ENCODE measurements at places on chromosomes 1 and 21.

- DNase-seq = no peak
Observed at GRCh38 chr1:155126556-155127104, 1.0 kb upstream of the EFNA1 start.

- no peak for DNase-seq
Observed at GRCh38 chr1:2644591-2645101, 11.8 kb upstream of the MMEL1 start.

GRCh38 chr1:225537554-225538251 lies 109.9 kb upstream of the LBR start:
- no peak for DNase-seq

DNA sequence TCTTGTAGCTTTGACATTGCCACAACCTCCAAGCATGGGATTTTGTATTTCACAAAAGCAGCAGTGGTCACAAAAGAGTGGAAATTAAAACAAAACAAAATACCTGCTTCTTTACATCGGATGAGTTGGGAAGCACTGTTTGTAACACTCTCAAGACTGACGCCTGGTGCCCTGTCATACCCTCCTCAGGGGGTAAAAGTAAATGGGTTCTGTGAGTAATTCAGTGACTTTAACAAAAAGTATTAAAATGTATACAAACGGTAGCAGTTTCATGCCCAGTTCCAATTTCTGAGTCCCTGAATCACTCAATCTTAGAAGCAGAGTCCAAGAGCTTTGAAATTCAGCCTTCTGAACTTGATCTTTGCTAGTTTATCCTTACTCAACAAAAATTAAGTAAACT lies 152.5 kb downstream of the TIAM1 start:
- no peak for DNase-seq

DNA sequence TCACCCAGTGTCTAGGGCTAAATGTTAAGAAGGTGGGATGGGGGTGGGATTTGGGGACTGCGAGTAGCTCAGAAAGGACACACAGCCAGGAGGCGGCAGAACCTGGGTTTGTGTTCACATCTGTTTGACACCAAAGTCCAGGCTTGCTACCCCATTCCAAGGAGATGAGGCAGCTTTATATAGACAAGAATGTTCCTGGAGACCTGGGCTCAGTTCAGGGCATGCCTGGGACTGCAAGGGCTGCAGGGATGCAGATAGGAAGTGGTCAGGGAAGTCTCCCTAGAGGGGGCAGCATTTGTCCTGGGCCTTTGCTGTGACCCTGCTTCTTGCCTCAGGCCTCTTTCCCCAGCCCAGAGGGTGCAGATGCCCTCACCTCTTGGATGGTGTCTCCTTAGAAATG lies 16.3 kb downstream of the PADI3 start:
- DNase-seq = no peak

DNA sequence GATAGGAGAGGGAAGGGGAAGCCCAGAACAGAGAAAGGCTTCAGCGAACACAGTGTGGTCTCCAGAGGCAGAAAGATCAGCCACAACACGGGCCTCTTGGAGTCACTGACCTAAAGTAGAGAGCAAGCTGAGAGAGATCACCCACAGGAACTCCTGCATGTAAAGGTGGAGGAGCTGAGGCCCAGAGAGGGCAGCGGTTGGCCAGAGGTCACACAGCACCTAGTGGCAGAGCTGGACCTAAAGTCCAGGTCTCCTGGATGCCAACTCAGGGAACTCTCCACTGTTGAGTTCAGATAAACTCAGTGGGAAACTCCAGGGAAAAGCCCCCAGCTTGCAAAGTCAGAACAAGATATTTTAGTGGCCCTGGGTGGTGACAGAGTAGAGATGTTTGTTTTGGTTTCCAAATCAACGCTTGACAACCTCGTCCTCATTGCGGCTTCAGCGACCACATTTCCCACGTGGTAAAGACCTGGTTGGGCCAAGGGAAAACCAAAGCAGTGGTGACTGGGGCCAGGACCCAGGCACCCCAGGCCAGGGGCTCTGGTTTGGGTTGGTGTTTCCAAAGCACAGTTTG lies 4.6 kb downstream of the IFFO2 start:
- DNase-seq = no peak

DNA sequence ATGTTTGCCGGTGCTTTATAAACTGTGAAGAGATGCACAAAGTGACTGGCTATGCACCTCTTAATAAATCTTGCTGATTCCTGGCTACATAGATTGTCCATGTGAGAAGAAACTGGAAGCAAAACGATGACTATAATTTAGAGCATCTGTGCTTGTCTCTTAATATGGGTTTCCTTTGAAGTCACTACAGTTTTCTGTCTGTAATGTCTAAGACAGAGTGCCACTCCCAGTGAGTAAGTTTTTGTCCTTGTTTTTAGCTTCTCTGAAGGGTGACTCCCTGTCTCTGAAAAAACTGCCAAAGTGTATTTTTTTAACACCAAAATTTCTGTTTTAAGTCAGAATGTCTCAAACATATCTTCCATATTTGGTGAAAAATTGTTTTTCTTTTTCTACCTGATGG lies 175.1 kb downstream of the FASLG start:
- DNase-seq = no peak

- no peak for DNase-seq
Observed at GRCh38 chr1:230097370-230097769, 30.3 kb downstream of the GALNT2 start.

DNA sequence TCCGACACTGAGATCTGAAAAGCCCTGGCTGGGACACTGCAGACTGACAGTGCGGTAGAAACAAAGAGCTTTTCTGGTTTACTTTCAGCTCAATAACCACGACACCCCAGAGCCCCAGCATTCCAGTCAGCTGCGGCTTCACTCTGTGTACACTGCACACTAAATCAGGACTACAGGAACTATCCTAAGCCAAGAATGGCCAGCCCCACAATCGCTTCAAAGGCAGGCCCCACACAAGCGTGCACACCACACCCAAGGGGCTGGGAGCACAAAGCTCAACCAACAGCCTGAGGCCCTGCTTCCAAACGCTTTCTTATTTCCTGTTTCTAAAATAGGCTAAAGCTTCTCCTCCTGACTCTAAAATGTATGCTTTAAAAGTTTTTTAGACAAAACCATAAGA lies 28.4 kb downstream of the URB1 start:
- no peak for DNase-seq

DNA sequence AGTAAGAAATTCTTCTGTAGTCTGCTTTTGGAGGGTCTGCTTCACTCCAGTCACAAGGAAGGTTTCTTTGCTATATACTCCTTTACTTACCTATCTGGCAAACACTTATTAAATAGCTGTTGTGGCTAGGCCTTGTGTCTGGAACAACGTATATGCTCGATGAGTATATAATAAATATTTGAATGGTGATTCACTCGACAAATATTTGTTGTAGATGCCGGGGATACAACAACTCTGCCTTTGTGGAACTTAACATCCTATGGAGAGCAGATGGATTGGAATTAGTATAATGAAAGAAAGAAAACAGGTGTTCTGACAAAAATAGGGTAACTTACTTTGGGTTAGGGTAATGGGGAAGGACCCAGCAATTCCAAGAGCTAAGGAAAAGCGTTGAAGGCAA lies 31.1 kb downstream of the KPNA6 start:
- DNase-seq = no peak

GRCh38 chr1:67685558-67686266 lies 711 bp downstream of the GADD45A start:
- peak; percentile 46 for DNase-seq

GRCh38 chr1:11461531-11462137 lies 17.3 kb upstream of the DISP3 start:
- no peak for DNase-seq

- DNase-seq = no peak
Observed at GRCh38 chr1:160855181-160855981, 7.3 kb downstream of the CD244 start.

DNA sequence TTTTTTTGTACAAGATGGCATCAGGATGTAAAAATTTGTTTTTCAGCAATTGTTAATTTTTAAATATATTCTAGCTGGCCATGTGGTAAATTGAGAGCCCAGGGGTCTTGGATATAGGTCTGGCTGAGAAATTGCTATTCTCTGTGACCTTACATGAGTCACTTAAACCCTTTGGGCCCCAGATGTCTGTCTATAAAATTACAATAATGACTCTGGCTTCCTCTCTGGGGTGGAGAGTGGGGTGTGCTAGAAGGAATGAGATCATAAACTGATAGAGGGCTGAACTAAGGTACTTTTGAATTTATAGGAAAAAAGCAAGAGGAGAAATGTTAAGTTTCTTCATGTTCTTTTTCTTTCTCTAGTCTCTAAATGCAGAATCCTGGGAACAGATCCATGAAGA lies 12.4 kb upstream of the TCHH start:
- no peak for DNase-seq

GRCh38 chr1:87887100-87887499 lies 558.4 kb downstream of the LMO4 start:
- DNase-seq = no peak

DNA sequence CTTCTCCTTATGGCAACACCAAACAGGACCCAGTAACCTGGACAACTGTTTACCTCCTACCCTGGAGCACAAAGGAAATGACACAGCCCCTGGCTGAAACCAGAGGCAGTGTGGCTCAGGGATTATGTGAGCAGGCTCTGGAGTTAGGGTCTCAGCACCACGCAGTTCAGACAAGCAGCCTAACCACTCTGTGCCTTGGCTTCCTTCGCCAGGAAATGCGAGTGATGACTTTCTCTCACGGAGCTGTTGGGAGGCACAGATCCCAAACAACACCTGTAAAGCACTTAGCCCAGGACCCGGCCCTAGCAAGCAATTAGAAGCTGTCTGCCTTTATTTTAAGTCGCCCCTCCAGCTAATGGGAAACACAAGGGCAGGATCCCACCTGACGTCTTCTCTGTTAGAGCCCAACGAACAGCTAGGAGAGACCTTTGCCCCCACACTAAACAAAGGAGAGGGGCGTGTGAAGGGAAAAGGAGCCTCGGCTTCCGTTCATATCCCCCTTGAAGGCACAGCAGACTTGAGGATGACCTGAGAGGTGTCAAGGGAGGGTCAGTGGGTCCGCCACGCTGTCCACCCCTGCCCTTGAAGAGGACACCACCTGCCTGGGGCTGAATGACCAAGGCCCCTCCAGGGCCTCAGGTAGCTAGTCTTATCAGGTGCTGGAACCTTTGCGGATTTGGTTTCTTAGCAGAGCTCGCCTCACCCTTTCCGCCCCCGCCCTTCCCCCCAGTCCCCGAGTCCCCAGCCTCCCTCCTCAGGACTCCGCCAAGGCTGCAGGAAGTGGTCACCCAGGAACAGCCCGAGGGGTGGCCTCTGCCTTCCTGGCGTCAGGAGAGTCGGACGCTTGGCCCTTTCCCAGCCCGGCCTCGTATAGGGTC lies 860 bp downstream of the TMEM63A start:
- no peak for DNase-seq

GRCh38 chr1:171245458-171246064 lies 2.7 kb upstream of the FMO1 start:
- no peak for DNase-seq

DNA sequence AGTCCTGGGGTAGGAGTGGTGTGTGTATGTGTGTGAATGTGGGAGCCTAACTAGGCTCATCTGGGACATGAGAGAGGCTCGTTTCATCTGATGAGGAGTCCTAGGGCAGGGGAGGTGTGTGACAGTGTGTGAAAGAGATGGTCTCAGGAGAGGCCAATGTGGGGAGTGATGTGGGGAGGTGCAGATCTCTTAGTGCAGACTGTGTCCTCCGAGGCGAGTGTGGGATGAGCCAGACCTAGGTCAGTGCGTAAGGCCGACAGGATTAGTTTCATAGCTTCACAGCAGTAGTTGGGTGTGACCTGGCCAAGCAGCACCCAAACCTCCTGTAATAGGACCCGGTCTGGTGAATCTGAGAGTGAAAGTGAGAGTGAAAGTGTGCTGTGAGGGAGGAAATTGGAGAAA lies 94.7 kb downstream of the LIPI start:
- no peak for DNase-seq

DNA sequence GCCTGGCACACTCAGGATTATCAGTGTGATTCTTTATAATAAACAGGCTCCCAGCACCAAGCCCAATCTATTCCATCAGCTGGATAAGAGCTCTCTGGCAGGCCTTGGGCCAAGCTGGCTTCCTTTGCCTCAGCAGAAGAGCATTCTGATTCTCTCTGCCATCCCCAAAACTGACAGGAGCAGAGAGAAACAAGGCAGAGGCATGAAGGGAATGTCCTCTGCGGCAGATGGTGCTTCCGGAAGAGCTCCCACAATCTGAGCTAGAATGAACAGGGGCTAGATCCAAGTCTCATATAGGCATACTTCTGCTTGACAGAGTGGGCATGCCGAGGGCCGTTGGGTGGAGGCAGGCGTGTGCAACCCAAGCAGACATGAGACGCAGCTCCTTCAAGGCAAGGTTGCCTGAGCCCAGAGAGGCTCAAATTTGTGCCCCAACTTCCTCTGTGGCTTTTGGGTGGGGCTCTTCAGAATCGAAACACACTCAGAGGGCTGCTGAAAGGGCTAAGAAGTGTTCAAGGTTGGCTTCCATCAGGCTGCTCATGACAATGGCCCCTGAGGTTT lies 4.0 kb downstream of the CAPN2 start:
- DNase-seq = no peak

GRCh38 chr1:43238085-43238484 lies 31.7 kb upstream of the TMEM125 start:
- DNase-seq = no peak

DNA sequence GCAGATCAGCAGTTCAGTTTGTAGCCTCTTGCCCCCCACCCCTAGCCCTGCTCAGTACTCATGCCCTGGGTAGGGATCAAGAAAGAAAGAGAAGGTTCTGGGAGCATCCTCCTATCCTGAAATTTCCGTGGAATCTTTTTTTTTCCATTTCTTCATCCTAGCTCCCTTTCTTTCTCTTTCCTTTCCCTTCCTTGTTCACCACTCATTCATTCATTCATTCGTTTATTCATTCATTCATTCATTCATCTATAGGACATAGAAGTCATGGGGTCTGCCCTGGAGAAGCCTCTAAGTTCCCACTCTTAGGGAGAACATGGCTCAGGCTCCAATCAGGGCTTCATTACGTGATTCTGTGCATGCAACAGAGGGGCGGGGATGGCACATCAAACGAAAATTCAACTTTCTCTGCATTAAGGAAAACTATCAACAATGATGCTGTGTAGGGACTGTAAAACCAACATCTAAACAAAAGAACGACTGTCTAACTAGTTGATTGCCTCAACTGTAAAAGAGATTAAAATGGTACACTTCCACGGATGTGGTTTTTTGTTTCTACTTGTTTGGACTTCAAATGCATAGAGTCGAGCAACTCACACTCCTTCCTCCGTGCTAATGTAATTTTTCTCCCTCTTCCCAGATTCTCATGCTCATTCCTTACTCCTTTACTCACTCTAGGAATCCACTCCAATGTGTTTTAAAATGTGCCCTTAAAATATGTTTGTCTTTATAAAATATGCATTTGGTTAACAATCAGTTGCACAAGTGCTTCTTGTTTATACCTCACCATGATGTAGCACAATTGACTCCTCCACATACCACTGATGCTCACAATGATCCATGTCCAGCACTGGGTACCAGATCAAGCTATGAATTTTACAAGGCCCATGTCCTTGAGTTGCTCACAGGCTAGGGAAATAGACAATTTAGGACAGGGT lies 101.2 kb upstream of the SLC2A1 start:
- no peak for DNase-seq

DNA sequence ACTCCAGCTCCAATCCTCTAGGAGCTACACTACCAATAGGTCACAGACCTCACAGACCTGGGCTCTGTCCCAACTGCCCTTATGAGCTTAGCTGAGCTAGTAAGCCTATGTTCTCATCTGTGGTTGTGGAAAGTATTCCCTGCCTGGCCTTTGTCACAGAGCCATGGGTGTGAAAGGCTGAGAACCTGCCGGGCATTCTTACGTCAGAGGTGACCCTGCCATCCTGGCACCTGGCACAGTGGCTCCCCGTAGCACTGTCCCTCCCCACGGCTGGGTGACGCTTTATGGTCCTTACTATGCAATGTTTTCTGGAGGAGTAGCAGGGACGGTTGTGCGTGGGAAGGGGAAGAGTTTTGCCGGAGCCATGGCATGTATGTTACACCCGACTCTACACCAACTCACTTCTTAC lies 3.5 kb downstream of the TNFRSF1B start:
- no peak for DNase-seq
